SHP77 treated with DMSO at 0.1 percent for 48 hours (cell line): ENCODE measurements at places on chromosomes 12 and 14.

DNA sequence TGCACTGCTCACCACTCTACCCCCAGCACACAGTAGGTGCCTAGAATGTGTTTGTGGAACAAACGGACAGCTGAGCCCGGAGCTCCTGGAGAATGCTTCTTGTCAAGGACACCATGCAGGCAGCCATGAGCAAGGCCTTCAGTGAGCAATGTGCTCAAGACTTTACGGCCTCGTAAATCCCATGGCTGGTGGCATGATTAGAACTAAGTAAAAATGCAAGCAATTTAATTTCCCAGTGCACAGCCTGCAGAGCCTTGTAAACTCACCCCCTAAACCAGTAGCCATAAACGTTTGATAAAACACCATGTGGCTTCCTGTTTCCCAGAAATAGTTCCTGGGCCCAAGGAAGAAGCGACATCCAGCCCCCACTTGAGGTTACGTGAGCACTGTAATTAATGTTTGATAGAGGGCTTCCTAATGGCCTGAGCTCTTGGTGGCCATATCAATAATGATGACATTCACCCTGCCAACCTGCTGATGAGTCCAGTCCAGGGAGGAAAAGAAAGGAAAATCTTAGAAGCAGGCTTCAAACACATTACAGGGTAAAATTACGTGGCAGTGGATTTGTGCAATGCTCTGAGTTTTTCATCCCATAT lies 36.4 kb upstream of the FICD start:
- no peak for DNase-seq

DNA sequence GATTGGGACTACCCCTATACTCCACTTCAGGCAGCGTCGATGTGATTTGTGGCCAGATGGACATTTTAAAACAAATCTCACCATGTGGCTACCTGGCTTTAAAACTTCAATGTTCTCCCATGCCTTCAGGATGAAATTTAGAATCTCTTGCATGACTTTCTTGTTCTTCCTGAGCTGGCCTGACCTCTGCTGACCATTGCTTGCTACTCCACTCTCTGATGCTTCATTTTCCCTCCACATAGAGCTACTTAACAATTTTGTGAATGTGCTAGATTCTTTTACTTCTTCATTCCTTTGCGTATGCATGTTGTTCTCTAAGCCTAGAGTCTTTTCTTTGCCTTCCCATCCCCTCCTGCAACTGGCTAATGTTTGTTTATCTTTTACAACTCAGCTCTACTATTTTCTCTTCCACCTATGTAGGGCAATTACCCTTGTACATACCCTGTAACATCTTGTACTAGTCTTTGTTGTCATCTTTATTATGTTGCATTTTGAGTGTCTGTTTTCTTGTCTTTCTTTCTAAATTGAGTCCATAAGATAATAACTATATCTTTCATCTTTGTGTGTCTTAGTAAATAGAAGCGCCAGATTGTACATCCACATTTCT lies 41.2 kb downstream of the YLPM1 start:
- DNase-seq: no peak

- no peak for DNase-seq
Observed at GRCh38 chr12:20264608-20265114, 103.7 kb upstream of the PDE3A start.

DNA sequence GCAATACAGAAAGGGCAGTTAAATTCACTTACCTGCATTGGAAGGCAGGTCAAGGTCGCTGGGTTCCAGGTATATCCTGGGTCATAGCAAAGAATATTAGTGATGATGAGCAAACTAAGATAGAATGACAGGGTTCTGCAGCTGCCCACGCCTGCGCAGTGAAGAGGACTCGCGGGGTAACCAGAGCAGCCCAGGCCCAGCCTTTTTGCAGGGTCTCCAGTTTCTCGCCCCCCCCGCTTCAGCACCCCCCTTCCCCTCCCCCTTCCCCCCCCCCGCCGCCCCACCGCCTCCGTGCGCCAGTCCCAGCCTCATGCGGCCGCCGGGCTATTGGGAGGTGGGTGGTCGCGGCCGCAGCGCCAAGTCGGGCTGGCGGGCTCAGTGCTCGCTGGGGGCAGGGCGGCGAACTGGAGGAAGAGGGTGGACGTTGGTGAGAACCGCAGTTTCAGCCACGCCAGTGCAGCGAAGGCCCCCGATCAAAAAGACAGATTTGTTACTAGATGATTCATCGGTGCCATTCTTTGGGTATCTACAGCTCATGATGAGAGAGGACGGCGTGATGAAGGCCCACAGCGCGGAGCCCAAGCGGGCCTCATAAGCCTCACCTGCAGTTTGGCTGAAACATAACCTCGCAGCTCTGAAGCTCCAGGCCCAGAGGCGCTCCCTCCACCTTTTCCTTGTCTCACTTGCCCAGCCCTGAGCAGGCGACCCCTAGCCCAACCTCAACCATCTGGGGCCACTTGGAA lies 20.2 kb downstream of the SLC2A3 start:
- DNase-seq: no peak

DNA sequence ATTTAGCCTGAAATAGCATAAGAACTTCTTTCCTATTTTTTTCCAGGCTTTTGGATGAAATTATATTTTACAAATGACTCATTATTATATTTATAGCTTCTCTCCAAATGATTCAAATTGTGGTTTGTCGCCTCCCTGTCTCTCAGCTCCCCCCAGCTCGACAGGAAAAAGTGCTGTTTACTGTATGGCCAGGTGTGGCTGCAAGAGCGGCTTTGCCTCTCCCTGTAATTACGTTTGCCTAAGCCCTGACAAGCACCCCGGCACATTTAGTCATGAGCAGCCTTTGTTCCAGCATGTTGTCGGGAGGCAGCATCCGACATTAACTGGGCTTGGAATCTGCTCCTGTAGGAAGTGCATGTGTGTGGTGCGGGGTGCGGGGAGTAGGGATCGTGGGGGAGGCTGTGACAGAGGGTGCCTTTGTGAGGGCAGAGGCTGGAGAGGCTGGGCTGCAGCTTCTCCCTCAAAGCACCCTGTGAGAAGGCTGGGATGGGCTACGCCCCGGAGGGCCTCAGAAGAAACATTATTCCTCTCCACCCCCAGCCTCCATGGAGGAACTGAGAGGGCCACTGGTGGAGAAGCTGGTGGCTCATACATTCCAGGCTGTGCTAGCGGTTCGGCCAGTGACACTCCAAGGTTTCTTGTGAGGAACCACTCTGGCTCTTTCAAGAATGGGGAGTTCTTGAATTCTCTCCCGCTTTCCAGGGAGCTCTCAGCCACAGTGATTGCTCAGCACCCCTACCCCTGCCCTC lies 42.1 kb upstream of the CTDSP2 start:
- DNase-seq: peak; percentile 47

GRCh38 chr14:60064491-60065072 lies 27.1 kb upstream of the PCNX4 start:
- DNase-seq: no peak

GRCh38 chr12:62434494-62435302 lies 31.9 kb upstream of the MON2 start:
- no peak for DNase-seq

DNA sequence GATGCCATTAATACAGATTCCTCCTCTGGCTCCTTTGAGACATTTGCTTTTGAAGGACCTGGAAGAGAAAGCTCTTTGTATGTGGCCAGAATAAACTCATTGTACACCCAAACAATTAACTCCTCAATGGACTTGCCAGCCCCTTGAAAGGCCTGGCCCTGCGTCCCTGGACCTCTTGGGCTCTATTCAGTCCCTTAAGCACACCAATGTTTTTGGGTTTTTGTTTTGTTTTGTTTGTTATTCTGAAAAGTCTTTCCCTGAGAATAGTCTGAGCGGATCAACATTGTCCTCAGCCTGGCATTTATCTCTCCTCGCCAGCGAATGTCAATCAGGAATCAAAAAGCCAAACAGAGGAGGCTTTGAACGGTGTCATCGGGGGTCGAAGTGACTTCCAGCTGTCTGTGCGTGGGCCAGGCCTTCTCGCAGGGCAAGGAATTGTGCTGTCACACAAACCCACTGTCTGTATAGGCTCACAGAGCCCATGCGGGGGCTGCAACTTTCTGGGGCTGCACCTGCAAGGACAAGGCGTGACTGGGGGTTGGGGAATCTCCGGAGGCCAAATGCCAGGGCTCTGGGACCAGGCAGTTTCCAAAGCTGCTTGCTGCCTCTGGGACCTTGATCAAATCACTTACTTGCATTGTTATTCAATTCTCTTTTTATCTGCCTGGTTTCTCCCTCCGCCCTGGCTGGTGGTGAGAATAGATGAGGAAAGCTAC lies 108.3 kb downstream of the SMOC1 start:
- DNase-seq: no peak

- no peak for DNase-seq
Observed at GRCh38 chr12:94167756-94168416, 19.5 kb downstream of the PLXNC1 start.

GRCh38 chr14:54839701-54840119 lies 62.9 kb downstream of the GCH1 start:
- no peak for DNase-seq

- DNase-seq: no peak
Observed at GRCh38 chr12:89339526-89339925, 12.8 kb downstream of the DUSP6 start.

DNA sequence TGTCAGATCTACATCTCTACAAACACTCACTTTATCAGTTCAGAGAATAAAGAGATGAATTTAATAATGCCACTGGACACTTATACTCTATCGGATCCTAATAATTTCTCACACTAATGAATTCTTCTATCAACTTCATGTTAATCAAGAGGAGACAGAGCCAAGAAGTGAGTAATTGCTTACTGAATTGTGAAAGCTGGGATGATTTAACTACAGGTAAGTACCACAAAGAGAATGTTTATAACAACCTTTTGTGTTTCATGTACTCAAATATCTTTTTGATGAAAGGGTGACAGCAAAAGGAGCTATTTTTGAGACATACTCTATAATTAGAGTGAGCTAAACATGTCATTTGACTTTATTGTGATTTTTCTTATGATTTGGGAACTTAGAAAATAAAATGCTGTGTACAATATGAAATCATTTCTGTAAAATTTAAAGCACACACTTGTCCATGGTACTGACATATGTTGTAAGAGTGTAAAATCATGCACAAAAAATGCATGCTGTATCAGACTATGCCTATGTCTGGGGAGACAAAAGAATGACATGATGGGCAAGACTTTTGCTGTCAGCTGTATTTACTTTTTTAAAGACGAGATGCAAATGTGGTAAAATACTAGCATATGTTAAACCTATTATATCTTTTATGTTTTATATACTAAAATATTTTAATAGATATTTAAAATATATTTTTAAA lies 361.2 kb downstream of the CCER1 start:
- no peak for DNase-seq

- DNase-seq: no peak
Observed at GRCh38 chr12:56931474-56931978, 2.7 kb downstream of the SDR9C7 start.

- DNase-seq: no peak
Observed at GRCh38 chr14:57078054-57078453, 190.7 kb downstream of the EXOC5 start.

DNA sequence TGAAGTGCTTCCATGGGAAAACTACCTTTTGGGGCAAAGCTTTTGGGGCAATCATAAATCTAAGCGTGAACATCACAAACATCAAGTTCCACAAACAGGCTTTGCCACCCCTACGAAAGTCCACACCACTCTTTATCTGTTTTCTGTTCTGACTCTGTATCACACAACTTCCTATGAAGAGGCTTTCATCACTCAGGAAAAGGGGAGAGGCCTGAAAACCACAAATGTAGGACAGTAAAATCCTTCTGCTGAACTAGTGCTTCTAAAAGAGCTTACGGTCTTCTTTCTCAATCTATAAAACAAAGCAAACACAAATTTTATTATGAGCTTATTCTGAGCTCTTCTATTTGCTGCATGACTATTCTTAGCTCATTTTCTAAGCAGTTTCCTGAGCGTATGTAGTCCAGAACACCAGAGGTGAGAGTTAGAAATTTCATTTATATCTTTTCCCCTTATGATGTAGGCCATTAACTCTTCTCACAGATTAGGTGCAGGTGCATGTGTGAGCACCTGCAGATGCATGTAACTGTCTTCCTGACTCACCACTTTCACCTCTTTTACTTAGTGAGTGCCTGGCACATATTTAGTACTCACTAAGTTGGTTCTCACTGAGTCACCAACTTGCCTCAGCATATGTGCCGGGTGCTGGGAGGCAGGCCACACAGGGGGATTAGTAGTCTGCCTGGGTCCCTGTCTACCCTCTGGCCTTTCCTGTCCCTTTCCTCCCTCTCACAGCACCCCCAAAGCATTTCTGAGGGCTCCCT lies 32.9 kb upstream of the SYCP3 start:
- DNase-seq: no peak

- no peak for DNase-seq
Observed at GRCh38 chr12:13125996-13126395, 22.5 kb upstream of the GSG1 start.

- no peak for DNase-seq
Observed at GRCh38 chr12:59408431-59408830, 187.4 kb upstream of the SLC16A7 start.

GRCh38 chr12:112998987-112999767 lies 20.9 kb downstream of the OAS2 start:
- DNase-seq: no peak

DNA sequence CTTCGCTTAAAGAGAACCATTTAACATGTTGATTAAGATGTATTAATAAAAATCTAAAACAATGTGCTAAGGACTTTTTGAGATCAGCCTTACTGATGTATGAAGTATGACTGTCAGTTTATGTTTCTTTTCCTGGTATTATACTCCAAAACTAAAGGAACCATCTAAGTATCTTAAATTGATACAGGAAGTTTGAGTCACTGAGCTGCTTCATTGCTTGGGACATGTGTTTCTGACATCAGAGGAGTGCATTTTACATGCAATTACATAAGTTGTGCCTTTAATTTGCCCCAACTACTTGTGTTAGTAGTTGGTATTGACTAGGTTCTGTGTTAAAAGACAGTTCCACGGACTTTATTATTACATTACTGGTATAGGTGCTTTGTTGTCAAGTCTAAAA lies 50.9 kb downstream of the PROX2 start:
- no peak for DNase-seq

- DNase-seq: no peak
Observed at GRCh38 chr14:63504648-63505047, 38.5 kb downstream of the PPP2R5E start.

GRCh38 chr14:88553886-88554456 lies 836 bp downstream of the PTPN21 start:
- DNase-seq: no peak

GRCh38 chr14:50038398-50039119 lies 77.8 kb downstream of the VCPKMT start:
- no peak for DNase-seq

DNA sequence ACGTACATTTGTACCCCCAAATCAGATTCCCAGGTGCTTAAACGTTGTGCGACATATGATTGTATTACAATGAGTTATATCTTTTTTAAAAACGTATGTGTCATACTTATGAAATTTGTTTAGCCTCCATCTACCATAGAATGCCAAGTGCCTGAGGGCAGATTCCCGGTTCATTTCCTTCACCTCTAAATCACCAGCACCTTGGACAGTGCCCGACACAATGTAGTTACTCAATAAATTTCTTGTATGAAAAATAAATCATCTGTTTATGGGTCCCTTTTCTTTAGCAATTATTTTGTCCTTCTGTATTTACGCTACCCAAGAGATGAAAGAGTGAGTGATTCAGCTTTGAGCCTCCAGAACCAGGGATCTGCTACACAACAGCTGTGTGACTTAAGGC lies 157.4 kb downstream of the TBX5 start:
- no peak for DNase-seq
